ENCODE measurements at places on chromosomes 16 and 17.

- no peak for DNase-seq
These were observed 14.6 kb upstream of the SPHK1 start for GRCh38 chr17:76369804-76370203.

- no peak for DNase-seq
These were observed 26.0 kb downstream of the CCL4 start for GRCh38 chr17:36129616-36130015.

DNA sequence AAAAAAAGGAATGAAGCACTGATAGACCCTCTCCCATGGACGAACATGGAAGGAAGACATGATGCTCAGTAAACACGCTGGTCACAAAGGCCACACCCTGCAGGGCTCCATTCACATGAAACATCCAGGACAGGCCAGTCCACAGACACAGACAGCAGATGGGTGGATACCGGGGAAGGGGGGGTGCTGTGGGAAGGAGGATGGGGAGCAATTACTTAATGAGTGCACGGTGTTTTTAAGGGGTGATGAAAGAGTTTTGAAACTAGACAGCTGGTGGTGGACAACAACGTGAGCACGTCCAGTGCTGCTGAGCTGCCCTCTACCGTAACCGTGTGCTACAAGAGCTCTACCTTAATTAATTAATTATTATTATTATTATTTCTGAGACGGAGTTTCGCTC, 6.0 kb upstream of the SLC16A3 start:
- DNase-seq, result no peak

GRCh38 chr17:4186357-4186881, 43.4 kb downstream of the CYB5D2 start:
- no peak for DNase-seq

DNA sequence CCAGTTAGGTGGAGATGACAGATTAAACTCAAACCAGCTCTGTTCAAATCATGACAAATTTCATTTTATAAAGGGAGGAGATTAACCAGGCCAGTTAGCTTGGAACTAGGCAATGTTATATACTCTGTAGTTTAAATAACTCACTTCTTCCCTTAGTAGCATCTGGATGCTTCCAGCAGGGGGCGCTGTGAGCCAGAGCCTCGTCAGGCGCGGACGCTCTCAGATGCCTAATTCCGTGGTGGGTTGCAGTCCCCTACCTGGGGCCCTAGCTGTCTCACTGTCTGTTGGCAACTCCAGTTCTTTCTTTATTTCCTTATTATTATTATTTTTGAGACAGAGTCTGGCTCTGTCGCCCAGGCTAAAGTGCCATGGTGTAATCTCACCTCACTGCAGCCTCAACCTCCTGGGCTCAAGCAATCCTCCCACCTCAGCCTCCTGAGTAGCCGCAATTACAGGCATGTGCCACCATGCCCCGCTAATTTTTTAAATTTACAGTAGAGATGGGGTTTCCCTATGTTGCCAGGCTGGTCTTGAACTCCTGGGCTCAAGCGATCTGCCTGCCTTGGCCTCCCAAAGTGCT, 17.3 kb upstream of the WFDC1 start:
- peak; percentile 37 for DNase-seq

DNA sequence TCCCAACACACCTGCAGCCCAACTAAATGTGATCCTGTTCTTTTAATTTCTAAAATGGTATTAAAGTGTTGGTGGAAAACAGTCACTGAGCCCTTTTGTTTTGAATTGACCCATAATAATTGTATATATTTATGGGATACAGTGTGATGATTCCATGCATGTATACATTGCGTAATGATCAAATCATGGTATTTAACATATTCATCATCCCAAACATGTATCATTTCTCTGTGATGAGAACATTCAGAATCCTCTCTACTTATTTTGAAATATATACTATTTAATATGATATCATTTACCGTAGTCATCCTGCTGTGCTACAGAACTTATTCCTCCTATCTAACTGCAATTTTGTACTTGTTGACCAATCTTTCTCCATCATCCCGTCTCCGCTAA, 14.0 kb upstream of the MYH10 start:
- DNase-seq, result no peak
